ENCODE measurements at places on chromosomes 1 and 21.

- DNase-seq: no peak
Observed at GRCh38 chr1:1344655-1345361, 4.4 kb downstream of the DVL1 start.

DNA sequence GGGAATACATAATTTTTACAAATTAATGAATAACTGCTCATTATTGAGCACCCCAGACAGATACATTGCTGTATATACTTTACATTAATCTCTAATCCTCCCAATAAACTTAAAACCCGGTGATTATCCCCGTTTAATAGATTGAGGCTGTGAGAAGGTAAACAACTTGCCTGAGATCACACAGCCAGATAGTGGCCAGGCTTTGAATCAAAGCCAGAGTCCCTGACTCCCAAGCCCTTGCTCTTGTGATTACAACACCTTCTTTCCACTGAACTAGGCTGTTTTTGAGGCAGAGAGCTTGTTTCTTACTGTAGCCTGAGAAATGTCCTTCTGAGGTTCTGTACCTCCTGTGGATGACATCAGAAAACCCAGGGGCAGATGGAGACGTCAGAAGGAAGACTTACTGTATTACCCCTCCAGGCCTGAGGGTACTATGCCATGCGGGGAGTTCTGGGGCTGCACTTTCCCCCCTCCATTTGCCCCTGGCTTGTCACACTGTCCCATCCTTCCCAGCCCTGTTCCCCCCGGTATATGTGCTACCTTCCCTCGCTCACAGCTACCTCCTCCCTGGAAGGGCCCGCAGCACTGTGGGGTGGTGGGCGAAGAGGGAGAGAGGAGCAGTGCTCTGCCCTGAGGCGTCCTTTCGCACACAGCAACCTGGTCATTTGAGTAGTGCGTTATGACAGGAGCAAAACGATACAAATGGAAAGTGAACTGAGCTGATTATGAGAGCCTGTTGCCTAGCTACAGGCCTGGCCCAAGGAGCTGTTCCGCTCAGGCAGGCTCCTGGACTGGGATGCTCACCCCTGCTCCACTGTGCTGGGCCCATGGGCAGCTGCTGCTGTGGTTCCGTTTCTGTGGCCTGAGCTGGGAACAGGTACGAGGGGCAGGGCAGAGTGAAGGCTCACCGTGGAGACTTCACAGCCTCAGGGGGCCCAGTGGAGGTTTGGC, 4.6 kb downstream of the KCNC4 start:
- DNase-seq: no peak

GRCh38 chr1:81044708-81045107, 756.0 kb upstream of the ADGRL2 start:
- no peak for DNase-seq

DNA sequence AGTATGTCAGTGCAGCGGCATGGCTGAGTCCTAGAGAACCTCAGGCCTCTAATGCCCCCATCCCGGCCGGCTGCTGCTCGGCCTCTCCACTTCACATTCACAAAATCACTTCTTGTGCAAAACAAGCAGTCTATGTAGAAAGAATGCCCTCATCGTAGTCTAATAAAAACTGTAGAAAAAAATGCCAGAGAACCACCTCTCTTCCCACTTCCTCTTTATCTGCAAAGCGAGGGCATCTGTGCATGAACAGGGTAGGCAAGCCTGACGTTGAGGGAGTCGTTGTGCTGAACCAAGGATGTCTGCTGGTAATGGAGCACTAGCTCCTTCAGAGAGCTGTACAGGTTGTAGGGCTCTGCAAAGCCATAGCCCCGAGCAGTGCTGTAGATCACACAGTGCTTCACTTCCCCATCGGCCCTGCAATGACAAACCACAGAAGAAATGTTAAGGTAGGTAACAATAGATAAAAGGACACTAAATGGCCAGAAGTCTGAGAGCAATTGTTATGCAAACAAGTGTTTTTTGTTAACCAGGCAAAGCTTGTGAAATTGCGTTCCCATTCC, 88.9 kb downstream of the PIK3R3 start:
- no peak for DNase-seq

DNA sequence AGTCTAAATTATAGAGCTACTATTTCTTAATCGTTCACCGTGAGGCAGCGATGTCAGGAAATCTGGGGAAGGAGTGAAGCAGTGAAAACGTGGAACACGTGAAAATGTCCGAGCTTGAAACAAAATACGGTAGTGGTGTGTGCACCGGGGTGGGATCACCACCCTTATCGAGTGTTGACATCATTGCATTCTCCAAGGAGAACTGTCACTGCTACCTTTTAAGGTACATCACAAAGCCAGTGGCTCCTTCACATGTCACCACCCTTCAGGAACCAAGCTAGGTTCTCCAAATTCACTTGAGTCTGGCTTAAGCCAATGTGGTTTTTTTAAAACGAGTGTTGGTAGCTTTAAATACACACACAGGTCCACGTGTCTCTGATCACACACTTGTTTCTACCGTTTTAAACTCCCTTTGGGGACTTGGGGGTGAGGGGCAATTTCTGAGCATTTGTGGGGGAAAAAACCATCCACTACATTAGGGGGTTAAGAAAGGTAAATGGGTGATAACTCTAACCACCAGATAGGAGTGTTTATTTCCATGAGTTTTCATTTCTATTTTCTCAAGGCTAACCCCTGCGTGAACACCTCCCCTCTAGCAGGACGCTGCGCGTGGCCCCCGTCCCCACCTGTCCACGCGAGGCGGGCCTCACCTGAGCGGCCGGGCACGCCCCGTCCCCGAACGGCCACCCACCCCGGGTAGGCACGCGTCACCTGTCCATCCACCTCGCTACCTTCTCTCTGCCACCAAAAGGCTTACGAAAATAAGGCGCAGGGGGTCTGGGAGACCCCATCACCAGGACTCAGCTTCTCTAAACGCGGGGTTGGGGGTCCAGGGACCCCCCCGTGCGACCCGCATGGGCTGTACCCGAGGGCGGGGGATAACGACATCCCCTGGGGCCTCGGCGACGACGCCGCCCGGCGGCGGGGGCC, 978 bp downstream of the PRDM15 start:
- peak; percentile 34 for DNase-seq

DNA sequence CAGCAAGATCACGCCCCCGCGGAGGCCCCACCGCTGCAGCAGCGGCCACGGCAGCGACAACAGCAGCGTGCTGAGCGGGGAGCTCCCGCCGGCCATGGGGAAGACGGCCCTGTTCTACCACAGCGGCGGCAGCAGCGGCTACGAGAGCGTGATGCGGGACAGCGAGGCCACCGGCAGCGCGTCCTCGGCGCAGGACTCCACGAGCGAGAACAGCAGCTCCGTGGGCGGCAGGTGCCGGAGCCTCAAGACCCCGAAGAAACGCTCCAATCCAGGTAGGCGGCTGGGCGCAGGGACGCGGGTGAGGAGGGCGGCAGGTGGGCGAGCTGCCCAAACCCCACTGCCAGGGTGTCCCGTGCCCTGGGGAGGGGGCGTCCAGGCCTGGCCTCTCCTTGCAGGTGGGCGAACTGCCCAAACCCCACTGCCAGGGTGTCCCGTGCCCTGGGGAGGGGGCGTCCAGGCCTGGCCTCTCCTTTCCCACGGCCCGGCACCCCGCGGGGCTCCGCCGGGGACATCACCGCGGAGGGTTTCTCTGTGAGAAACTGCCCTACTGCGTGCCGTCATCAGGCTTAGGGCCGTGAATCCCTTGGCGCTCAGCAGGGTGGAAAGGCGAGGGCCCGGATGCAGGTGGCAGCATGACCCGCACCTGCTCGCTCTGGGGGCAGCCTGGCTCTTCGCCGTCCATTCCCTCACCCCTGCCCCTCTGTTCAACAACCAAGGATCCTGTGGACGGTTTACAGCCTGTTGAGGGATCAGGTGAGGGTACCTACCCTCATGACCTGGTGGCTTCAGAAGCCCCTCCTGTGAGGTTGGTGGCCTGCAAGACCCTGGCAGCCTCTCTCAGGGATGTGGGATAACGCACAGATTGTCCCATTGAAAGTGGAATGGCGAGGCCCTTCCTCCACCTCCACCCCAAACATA, 534.0 kb downstream of the KIF26B start:
- no peak for DNase-seq

GRCh38 chr1:70462611-70463010, 51.5 kb downstream of the CTH start:
- DNase-seq: no peak

- DNase-seq: no peak
Observed at GRCh38 chr21:44946254-44947041, 6.6 kb downstream of the SLX9 start.

DNA sequence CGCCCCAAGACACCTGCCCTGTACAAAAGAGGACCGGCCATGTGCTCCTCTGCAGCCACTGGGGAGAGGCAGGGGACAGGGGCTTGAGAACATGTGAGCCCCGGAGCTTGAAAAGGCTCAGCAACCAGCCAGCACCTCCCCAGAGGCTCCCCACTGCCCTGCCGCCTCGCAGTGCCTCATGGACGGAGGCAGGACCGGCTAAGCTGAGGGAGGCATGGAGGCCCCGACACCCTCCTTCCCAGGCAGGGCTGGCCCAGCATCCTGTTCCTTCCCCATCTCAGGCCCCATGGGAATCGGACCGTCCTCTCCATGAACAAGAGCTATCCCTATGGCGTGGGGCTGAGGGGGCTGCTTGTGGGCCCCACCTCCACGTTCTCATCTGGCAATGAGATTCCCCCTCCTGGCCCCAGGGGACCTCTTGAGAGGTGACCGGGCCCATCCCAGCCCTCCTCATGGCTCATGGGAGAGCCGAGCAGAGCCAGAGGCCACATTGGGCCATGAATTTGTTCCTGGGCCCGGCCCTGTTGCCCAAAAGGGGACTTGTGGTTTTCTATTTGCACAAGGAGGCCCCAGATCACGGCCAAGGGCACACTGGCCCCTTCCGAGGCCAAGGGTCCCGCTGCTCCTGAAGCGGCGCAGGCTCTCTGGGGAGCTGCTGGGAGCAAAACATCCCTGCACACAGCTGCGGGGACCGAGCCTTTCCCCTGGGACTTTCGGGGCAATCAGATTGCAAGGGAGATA, 65.2 kb upstream of the ARHGEF16 start:
- no peak for DNase-seq

- DNase-seq: no peak
Observed at GRCh38 chr21:44752671-44753235, 41.4 kb upstream of the TSPEAR start.

DNA sequence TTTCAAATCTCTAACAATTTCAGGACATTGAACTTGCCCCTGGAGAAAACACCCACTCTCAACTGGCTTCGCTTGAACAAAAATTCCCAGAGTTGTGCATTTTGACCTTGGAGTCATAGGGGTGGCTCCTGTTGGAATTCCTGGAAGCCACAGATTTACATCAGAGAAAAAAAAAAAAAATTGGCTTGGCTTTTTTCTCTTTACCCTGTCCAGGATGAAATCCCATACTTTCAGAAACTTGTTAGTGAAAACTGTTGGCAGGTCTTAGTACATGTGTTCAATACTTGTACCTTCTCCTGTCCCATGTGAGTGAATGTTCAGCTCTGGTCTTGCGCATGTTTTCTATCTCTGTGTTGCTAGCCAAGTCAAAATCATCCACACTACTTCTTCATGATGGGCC, 228.8 kb downstream of the TGFB2 start:
- no peak for DNase-seq

DNA sequence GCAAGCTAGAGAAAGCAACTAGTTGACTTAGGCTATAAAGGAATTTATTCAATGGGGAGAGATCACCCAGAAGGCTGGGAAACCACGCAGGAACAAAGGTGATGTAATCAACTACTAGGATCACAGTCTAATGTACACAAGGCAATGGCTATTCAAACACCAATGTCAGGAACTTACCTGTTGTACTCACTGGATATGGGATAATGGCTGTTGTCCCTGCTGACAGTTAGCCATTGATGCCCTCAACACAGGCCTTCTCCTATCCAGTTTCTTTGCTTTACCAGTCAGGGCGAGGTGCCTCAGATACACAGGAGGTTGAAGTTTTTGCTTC, 32.3 kb downstream of the C21orf91 start:
- DNase-seq: no peak

- no peak for DNase-seq
Observed at GRCh38 chr21:24727803-24728440, 879.4 kb downstream of the MRPL39 start.

GRCh38 chr1:14869187-14869586, 270.7 kb downstream of the KAZN start:
- no peak for DNase-seq
